ENCODE measurements at places on chromosomes 6 and 20.

- DNase-seq: no peak
Observed at GRCh38 chr6:39215640-39216158, 13.6 kb downstream of the KCNK5 start.

GRCh38 chr6:30599625-30600324, 17.3 kb downstream of the PPP1R10 start:
- no peak for DNase-seq

GRCh38 chr6:90374201-90374600, 77.6 kb upstream of the BACH2 start:
- DNase-seq: no peak

DNA sequence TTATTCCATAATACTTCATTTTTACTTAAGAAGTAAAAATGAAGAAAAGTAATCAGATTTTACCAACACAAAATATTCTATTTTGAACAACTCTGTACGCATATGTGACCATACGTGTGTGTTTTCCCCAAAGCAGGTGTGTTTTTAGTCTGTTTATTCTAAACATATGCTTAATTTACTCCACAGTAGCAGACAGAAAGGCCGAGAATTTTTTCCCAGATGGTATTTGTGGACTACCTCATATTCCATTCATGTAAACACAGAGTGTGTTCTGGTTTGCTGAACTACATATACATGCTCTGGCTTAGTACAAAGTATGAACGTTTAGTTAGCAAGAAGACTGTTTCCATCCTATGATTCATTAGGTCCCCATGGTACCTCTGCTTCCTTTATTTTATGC, 233.3 kb upstream of the RUNX2 start:
- DNase-seq: no peak

- no peak for DNase-seq
Observed at GRCh38 chr20:24970030-24970553, 21.0 kb downstream of the CST7 start.

DNA sequence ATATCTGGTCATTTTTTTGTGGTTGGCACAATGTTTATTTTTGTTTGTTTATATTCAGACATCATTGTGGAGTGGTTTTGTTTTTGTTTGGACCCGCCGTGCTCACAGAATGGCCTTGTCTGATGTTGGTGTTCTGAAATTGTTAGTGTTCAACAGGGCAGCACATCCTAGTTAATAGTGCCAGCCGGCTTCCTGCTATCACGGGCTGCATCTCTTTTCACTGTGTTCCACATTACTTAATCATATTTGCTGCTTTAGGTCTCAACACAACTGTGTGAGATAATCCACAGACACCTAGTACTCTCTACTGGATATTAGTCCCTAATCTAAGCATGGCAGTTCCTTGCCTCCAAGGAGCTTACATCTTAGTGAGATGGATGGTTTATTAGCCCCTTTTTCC, 2.8 kb upstream of the EIF2S2 start:
- no peak for DNase-seq

DNA sequence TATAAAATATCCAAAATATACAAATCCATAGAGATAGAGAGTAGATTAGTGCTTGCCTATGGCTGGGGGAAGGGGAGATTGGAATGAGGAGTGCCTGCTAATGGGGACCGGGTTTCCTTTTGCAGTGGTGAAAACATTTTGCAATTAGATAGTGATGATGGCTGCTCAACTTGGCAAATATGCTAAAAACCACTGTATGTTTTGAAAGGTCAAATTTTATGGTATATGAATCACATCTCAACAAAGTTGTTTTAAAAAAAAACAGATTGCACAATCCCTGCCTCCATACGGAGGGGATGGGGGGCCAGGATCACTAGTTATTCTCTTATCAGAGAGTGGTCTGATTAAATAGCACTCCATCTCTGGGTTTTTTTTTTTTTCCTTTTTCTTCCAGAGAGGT, 76.9 kb upstream of the RIPOR2 start:
- no peak for DNase-seq

DNA sequence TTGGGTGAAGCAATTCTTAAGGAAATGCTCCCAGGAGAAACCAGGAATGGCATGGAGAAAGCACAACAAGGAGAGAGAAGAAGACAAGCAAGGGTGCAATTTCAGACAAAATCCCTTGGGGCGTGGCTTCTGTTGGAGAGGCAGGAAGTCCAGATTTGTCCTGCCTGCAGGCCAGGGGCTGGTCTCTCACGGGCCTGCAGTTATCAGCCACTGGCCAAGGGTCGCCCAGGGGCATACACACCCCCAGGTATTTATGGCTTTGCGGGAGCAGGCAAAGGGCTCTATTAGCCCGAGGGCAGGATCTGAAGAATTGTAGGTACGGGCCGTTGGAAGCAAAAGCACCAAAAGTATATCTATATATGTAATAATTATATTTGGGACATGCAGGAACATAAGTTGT, 87.7 kb downstream of the IYD start:
- no peak for DNase-seq

DNA sequence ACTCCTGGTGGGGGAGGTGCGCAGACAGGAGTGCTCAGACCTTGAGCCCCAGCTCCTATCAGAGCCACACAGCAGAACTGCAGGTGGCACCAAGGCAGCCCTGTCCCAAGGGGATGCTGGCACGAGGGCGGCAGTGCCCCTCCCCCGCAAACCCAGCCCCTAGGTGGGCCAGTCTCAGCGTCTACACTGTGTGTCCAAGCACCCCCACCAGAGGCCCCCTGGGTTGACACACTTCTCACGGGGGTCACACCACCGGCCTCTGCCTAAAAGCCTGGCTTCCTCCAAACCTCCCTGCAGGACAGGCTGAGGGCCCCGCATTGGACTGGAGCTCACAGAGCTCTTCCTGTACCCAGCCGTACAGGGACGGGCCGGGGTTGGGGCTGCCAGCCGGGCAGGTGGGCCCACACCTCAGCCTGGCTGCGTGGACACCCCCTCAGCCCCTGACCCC, 8.1 kb downstream of the SLC2A4RG start:
- DNase-seq: no peak

DNA sequence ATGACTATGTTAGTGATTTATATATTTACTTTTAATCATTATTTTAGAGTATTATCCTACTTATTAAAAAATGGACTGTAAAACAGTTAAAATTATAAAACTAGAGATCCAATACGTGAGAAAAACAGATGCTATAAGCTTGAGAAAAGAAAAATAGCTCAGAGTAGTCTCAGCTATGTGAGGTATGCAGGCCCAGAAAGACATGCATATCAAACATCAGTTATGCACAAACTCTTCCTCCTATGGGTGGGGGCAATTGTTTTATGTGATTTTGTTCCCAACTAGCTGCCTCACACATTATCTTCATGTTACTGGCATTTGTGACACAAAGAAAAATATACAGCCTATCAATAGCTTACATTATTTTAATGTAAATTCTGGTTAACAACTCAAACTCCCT, 28.8 kb downstream of the RARS2 start:
- DNase-seq: no peak

DNA sequence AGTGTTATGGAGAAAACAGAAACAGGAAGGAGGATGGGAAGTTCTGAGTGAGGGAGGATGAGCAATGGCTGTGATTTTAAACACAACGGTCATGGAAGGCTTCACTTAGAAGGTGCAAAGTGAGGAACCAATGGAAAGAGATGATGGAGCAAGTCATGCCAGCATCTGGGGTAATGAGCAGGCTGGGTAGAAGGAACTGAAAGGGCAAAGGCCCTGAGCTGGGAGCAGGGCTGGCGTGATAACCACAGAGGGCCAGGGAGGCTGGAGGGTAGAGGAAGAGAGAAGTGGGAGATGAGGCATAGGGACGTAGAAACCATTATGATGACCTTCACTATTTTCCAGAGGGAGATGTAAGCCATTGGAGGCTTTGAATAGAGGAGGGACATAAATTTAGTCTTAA, 43.6 kb downstream of the NHLRC1 start:
- no peak for DNase-seq

- no peak for DNase-seq
Observed at GRCh38 chr6:116536216-116536621, 9.3 kb downstream of the TRAPPC3L start.

Data from stimulated activated CD4-positive, alpha-beta T cell treated with anti-CD3 and anti-CD28 coated beads, Interleukin-12 subunit alpha, Interleukin-12 subunit beta, amount 100 ng/mL, for 24 hours (primary cell).